ENCODE measurements at places on chromosomes 11 and 22.

DNA sequence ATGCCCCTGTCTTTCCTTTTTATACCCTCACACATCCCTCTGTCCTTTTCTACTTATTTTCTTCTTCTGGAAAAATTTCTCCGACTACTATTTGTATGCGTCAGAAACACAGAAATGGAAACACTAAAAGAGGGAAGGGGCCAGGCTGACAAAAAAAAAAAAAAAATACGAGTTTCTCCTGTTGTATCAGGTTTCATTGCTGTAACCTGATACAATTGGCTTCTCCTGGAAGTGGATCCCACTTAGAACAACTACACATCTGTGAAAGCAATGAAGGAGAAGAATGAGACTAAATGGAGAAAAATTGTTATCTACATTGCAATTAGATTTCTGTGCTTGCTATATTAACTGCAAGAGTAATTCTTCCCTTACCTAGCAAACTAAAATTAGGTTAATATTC, 393.9 kb downstream of the GUCY1A2 start:
- no peak for DNase-seq

- no peak for DNase-seq
Observed at GRCh38 chr22:35882211-35883030, 146.2 kb downstream of the RBFOX2 start.

GRCh38 chr11:56698795-56699194, at the start of gene OR9G1:
OR9G1 (plus strand) TSS chr11:56699095; CDS start chr11:56700388, 1,293 bp downstream.
- no peak for DNase-seq

GRCh38 chr11:113315811-113316210, 1.4 kb downstream of the TTC12 start:
- DNase-seq, result no peak

GRCh38 chr11:86208572-86208971, 36.0 kb upstream of the EED start:
- no peak for DNase-seq

- no peak for DNase-seq
Observed at GRCh38 chr22:50556703-50557102, 6.0 kb downstream of the SYCE3 start.

GRCh38 chr22:28141614-28142013, 222.6 kb upstream of the PITPNB start:
- no peak for DNase-seq

DNA sequence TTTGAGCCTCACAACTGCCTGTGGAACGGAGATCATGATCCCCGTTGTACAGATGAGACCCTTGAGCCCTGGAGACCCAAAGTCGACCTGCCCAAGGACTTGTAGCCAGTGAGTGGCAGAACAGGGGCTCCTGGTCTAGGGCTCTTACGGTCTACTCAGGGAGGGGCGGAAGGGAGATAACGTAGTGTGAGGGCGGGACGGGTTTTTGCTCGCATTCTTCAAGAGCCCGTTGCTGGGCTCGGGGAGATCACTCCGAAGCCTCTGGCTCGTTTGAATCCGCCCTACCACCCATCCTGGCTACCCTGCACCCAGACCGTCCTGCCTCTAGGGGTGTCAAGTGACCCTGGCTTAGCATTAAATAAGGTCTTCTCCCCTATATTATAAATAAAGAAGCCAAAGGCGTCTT, 639 bp downstream of the CRY2 start:
- DNase-seq, result peak; percentile 55

DNA sequence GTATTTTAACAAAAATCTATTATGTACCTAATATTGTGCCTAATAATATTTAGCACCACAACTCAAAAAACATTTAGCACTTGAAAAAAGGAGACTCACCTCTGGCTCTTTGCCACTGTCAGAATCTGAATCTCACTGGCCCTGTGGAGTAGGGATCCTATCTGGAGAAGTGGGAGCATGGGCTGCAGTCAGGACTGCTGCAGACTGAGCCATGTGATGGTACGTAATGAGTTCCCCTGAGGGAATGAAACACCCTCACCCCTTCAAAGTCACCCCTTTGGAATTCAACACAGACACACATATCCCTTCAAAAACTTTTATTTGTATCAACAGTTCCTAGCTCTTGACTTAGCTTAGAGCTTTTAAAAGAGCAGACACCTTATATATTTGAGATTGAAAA, 6.5 kb downstream of the PTPMT1 start:
- no peak for DNase-seq

GRCh38 chr11:126081915-126082250, 19.2 kb upstream of the CDON start:
- DNase-seq, result no peak

- DNase-seq, result no peak
Observed at GRCh38 chr11:475941-476340, 25.9 kb downstream of the PTDSS2 start.

DNA sequence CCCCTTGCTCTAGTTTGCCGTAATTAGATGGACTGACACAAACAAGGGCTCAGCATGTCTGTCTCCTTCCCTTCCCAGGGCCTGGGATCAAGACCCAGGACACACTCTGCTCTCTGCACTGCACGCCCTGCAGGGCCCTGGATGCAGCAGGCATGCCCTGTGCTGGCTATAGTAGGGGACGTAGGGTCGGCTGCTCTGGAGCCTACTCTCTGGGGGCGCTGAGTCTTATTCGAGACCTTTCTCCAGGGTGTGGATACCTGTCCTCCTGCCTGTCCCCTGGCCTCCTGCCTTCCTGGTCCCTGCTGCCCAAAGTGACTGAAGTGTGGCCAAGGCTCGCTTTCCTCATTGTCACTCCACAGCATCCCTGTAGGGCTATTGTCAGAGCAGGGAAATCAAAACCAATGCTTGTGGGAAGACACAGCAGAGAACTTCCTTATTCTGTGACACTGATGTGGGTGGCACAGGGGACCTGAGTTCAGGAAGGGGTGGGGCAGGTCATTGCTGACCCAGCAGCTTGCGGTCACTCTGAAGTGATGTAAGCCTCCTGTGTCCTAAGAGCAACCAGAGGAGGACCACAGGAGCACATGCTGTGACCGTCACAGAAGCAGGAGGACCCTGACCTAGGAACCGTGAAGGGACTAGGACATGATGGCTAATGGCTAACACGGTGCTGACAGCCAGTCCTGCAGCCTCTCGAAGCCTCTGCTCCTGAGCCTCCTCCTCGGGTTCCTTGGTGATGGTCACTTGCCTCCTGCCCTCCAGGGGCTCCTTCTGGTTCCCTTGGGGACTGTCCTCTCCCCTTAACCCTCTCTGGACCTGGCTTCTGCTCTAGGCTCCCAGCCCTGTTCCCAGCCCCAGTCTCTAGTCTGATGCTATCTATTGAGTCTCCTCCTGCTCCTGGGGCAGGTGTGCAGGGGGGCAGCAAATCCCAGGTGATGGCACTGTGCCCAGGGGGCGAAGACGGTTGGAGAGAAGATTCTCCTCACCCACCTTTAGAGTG, 10.3 kb downstream of the APOBEC3A start:
- DNase-seq, result peak; percentile 85

GRCh38 chr22:44728761-44729324, 23.5 kb upstream of the ARHGAP8 start:
- no peak for DNase-seq

GRCh38 chr11:30346068-30346688, 23.3 kb downstream of the ARL14EP start:
- no peak for DNase-seq

GRCh38 chr22:17860220-17860965, 86.1 kb upstream of the BID start:
- no peak for DNase-seq

DNA sequence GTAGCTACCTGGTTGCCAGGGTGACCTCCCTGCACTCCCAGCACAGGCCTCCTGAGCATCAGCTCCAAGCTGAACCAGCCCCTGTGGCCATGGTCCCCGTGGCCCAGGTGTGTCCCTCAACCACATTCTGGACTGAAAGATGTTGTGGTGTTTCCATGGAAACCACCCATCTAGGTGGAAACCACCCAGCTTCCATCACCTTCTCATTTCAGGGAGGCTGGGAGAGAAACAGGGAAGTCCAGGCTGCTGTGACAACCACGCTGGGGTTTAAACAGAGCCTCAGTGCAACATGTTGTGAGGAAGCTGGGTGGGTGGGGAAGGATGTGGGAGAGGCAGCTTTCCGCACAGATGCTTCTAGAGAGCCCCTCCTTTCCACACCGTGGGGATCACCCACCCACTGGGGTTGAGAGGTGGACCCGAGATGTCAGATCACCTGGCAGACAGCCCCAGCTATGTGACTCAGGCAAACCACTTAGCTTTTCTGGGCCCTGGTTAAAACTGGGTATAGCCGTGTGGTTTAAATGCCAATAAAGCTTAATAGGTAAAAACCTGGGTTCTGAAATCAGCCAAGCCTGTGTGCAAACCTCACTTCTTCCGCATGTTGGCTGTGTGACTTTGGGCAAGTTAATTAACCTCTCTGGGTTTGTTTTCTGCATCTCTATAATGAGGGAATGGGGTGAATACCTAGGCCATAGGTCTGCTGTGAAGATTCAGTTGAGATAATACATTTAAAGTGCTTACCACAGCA, 46.4 kb downstream of the CD82 start:
- peak; percentile 86 for DNase-seq

DNA sequence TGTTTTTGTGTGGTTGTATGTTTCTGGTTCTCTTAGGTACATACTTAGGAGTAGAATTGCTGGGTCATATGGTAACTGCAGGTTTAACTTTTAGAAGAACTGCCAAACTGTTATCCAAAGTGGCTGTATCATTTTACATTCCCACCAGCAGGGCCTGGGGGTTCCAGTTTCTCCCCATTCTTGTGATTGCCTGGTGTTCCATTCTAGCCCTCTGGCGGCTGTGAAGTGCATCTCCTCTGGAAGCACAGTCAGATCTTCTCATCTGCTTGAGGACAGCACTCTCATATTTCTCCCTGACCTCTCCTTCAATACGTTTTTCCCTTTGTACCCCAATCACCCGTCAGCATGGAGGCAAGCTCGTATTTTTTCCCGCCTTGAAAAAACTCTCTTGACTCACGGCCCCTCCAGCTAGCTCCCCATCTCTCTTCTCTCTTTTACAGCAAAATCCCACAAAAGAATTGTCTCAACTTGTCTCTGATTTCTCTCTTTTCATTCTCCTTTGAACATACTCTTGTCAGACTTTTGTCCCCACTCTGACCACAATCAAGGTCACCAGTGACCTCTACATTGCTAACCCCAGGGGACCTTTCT, 56.8 kb upstream of the THY1 start:
- no peak for DNase-seq

- DNase-seq, result no peak
Observed at GRCh38 chr11:46894506-46894905, 23.8 kb downstream of the LRP4 start.

DNA sequence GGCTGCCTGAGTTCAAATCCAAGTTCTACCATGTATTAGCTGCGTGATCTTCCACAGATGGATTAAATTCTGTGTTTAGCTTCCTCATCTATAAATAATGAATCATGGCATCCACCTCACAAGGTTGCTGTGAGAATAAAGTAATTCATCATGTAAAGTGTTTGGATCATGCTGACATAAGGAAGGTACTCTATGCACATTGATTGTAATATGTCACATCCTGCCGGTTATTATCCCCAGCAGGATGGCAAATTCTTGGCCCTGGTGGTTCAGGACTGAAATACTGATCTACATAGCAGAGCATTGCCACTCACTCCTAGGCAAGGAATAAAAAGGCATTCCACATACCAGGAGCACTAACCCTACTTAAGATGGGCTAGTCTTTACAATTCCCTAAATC, 40.8 kb downstream of the LGR4 start:
- DNase-seq, result no peak

DNA sequence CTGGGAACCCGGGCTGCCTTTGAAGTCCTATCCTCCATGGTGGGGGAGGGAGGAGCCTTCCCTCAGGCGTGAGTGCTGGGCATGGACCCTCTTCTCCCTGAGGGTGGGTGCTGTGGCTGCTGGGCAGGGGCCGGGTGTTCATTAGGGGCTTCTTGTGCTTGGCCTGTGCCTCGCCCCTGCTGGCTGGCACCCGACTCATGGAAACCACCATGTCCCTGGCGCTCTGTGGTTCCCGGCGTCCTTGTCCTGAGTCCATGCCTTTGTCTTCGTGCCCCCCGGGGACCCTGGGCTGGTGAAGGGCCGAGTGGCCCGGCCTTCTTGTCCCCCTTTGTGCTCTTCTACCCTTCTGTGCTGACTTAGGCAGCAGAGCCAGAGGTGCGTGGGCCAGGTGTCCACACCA, 23.2 kb downstream of the TPCN2 start:
- DNase-seq, result no peak

- DNase-seq, result no peak
Observed at GRCh38 chr11:22415476-22415875, 77.3 kb downstream of the SLC17A6 start.

DNA sequence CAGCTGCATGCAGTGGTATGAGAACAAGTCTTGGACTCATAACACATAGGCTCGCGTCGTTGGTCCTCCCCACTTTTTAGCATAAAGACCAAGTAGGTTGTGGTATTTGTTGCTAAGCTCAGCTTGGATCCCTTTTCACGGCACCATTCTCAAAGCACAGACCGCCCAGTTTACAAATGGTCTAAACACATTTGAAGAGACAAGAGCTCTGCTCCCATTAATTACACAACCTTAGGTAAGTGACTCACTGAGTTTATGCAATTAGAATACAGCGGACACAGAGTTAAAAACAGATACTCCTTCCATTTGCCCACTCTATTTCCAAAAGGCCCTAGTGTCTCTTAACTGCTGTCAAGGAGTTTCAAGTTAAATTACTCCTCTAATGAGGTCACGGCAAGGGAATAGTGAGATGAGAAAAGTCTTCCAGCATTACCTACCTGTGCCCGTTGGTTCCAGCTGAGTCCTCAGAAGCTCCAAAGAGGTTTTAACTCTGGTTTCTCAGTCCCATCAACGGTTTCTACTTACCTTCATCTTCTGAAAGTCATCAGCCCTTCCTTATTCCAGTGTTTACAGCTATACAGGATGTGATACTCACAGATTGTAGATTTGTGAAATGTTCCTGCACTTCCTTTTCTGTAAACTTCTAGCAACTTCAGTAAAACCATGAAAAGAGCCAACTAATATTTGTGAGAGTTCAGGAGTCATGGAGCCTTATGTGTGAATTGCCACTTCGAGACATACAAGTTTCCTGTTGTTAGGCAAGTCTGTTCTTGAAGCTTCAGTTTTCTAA, at the start of gene MS4A6A:
MS4A6A (minus strand) TSS at position 543 of the 790 bp plus-strand sequence. CDS start 1,356 bp downstream, outside the sequence.
- DNase-seq, result no peak

GRCh38 chr11:113460469-113460868, 14.7 kb downstream of the DRD2 start:
- DNase-seq, result no peak

- no peak for DNase-seq
Observed at GRCh38 chr11:61168042-61168688, 6.9 kb upstream of the VPS37C start.

DNA sequence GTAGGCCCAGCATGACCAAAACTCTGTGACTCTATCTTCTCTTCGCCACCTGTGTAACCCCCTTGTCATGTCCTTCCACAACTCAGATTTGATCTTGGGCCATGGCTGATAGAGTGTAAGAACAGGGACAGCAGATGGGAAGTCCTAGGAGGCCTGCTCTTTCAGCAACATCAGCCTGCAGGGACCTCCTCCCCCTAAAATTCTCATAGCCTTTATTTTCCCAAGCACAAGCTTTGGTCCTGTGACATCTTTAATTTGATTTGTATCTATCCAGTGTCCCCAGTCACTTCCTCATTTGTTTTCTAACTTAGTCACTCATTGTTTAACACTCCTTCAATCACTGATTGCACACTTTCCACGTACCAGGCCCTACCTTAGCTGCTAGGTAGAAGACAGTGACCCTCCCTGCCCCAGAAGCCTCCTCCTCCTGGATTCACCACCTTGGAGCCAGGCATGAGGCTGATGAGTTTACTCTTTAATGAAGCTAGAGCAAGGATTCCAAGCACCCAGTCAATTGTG, 5.3 kb downstream of the UBQLN3 start:
- no peak for DNase-seq

GRCh38 chr11:78395597-78395996, 22.0 kb downstream of the GAB2 start:
- DNase-seq, result no peak

All from CD4-positive, alpha-beta T cell treated with Interleukin-15 for 1 hour (primary cell).